ENCODE measurements at places on chromosomes 13 and 19.

DNA sequence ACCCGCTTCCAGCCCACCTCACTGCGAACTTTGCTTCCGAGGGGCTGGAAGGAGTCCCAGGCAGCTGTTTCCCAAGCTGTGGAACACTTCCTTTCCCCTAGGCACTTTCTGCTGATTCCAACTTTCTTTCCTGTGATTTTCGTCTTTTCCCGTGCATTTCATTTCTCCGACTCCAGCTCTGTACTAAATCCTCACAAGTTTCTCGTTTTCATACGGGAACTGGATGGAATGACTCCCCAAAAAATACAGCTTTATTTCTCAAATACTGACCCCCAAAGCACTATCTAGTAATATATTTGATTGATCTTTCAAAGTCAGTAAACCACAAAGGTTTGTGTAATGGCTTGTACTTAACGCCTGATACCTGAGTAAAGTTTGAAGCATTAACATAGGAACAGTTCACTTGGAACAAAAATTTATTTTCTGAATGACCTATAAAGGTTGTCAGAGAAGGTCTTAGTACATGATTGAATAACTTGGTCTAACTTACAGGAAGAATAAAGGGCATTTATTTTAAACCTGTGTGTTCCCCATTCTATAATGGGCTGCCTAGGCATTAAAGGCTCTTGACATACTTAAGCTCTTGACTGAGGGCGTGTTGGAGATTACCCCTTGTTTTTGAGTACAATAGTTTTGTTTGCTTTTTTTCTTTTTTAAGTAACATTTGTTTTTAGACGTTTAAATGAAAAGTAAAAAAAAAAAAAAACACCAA, 1.3 kb upstream of the PCDH9 start:
- no peak for DNase-seq

DNA sequence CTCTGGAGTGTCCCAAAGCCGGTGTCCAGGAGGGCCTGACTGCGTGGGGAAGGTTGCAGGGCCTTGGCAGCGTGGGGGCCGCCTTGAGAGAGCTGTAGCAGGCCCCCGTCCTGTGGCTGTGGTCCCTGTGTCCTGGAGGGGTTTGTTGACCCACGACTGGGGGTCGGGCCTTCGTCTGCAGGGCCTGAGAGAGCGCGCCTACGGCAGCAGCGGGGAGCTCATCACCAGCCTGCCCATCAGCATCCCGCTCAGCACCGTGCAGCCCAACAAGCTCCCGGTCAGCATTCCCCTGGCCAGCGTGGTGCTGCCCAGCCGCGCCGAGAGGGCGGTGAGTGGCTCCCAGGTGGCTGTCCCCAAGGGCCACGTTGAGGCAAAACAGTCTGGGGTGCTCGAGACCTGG, 18.5 kb downstream of the PLEKHJ1 start:
- DNase-seq, result no peak

GRCh38 chr13:73406454-73406853, 347.6 kb downstream of the KLF5 start:
- no peak for DNase-seq

GRCh38 chr19:4014541-4015491, 7.3 kb downstream of the PIAS4 start:
- DNase-seq, result no peak

- DNase-seq, result no peak
Measured at GRCh38 chr19:48340995-48341394, 15.6 kb downstream of the EMP3 start.

GRCh38 chr13:108220041-108220440, 1.8 kb downstream of the ABHD13 start:
- DNase-seq, result no peak

- DNase-seq, result no peak
Measured at GRCh38 chr19:44142059-44142433, 692 bp downstream of the ZNF234 start.

GRCh38 chr19:51034704-51035103, at the start of gene KLK12:
Gene KLK12 (minus strand): TSS chr19:51035002. CDS start chr19:51034621, 381 bp downstream.
- DNase-seq, result no peak

DNA sequence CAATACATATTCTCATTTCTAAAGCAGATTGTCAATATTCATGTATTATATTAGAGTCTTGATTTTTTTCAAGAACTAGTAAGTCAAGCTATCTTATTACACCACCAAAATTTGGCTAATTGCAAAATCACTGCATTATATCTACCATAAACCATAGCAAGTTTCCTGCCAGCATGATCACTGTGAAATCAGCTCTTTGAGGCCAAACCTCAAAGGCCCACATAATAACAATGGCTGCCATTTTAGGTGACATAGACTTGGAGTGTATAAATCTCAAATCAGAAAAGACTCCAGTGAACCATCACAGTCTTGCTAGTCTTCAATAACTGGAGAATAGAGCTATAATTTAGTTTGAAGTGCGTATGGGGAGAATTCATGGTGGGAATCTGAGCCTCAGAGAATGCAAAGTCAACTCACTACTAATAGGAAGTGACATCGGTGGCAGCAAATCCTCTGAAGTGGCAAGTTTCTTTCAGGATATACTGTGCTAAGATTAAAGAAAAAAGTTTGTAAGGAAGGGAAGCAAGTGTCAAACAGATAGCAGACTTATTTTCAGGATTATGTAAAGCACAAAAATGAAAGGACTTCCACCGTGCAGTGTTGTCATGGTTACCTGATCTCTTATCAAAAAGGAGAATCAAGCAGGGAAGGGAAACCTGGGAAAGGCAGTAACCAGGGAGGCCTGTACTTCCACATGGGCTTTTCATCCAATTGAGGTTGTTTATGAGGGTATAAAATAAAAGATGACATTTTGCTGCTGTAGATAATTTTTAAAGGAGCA, 117.4 kb upstream of the FNDC3A start:
- DNase-seq, result no peak

Data from activated T-helper 1 cell treated with anti-CD3 and anti-CD28 coated beads, Interleukin-2, amount 50 U/mL, for 16 hours (primary cell).